ENCODE measurements at places on chromosomes 12 and 14. TPM values are rescaled to one million over a fixed set of nuclear protein-coding genes. Genes with fewer than 3 reads are reported as not detected.

- DNase-seq, result no peak
Observed at GRCh38 chr12:7695566-7696197, at the start of gene GDF3. Gene GDF3 (minus strand): TSS chr12:7695775. CDS start chr12:7695728, 47 bp downstream.

The DPPA3 gene
- not detected for total RNA-seq

The FGF6 gene
- total RNA-seq, result not detected

The DTX3 gene
- total RNA-seq, result 32.4 TPM

The AICDA gene
- total RNA-seq, result 0.28 TPM

The PLEKHD1 gene
- total RNA-seq, result 0.14 TPM

Data from posterior vena cava (tissue), 2 donors.